ENCODE measurements at places on chromosomes 2 and 18.

GRCh38 chr2:128306081-128306930 is 12.4 kb downstream of the HS6ST1 start:
- no peak for DNase-seq

- no peak for DNase-seq
Observed at GRCh38 chr18:22172594-22173049, 3.2 kb downstream of the GATA6 start.

DNA sequence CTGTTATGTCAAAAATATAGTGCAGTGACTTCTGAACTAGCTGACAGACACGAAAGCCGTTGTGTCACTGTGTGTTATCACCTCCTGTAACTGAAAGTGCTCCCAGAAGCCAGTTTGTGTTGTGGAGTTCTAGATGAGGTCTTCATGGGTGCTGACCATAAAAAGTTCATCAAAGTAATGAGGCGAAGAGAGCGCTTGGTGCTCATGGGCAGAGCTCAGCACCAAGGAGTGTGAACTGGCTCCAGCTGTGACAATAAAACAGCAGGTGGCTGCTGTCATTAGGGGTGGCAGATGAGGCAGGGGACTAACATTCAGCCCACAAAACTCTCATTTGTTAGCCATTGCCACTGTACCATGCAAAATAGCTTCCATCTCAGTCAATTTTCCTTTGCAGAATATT is 151.1 kb downstream of the ZNF407 start:
- DNase-seq = no peak

- DNase-seq = no peak
Observed at GRCh38 chr2:147998203-147998602, 22.3 kb downstream of the ORC4 start.

GRCh38 chr2:116732322-116732721 is 1082.2 kb upstream of the DDX18 start:
- no peak for DNase-seq

GRCh38 chr2:155770516-155770915 is 562.0 kb downstream of the NR4A2 start:
- DNase-seq = no peak

- no peak for DNase-seq
Observed at GRCh38 chr2:138035608-138036217, 71.4 kb downstream of the HNMT start.

- no peak for DNase-seq
Observed at GRCh38 chr2:99824758-99825157, 317.6 kb downstream of the AFF3 start.

DNA sequence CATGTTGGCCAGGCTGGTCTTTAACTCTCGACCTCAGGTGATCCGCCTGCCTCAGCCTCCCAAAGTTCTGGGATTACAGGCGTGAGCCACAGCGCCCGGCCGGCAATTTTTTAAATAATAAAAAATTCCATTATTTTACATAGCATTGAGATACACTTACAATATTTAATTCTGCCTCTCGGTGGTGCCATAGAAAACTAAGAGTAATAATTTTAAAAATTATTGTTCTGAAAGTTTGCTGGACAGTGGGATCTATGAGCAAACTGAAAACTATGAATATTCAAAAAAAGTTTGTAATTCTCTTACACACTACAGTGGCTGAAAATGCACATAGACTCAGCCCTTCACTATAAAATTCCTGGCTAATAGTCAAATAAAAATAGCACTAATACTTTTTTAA is 90.9 kb upstream of the STON1 start:
- no peak for DNase-seq

GRCh38 chr2:120354467-120354866 is 8.5 kb downstream of the INHBB start:
- DNase-seq = no peak

DNA sequence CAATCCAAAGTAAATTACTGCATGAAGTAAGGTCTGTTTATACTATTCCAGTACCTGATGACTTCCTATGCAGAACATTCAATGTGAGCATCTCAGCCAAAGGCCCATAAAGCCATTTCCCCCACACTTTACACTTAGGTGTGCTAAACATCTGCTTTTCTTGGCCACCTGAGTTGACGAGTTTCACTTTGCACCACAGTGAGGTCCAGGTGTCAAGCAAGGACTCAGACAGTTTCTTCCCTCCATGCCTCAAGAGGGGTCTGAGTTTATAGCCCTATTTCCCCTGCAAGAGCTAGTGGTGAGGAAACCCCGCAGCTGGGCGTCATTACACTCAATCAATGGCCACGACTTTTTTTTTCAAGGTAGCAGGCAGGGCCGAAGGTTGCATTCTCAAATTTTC is 107.7 kb downstream of the MREG start:
- DNase-seq = no peak

DNA sequence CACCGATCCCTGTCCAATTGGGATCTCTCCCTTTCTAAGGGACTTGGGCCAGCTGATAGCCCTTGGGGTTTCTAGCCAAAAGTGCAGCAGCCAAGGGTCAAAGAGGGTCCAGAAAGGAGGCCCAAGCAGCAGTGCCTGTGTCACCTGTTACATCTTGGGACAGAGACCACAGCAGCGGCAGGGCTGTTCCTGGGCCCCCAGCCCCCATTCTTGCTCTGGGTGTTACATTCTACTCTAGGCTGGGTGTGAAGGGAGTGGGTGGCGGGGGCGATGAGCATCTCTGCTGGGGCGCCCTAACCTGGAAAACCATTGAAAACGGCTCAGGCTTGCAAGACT is 1.2 kb downstream of the PAX3 start:
- DNase-seq = no peak

DNA sequence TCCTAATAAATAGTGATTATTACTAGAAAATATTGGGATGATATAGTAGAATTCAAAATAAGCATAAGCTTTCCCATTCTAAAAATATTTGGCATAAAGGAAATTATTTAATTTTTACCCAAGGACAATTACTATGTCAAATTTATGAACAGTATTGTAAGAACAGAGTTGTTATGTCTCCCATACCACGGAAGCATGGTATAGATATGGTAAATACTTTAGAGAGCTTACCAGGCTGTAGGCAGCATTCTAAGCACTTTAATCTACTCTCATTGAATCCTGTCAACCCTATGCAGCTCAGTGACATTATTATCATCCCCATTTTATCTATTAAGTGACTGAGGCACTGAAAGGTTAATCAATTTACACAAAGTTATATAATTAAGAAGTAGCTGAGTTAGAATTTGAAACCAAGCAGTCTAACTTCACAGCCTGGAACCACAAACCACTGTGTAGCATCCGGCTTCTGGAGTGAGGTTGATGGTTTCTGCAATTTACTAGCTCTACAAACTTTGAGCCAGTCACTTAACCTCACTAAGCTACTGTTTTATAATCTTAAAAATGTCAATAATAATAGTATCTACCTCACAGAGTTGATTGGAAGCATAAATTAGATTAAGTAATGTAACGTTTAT is 323.7 kb downstream of the ARHGAP15 start:
- peak; percentile 64 for DNase-seq

DNA sequence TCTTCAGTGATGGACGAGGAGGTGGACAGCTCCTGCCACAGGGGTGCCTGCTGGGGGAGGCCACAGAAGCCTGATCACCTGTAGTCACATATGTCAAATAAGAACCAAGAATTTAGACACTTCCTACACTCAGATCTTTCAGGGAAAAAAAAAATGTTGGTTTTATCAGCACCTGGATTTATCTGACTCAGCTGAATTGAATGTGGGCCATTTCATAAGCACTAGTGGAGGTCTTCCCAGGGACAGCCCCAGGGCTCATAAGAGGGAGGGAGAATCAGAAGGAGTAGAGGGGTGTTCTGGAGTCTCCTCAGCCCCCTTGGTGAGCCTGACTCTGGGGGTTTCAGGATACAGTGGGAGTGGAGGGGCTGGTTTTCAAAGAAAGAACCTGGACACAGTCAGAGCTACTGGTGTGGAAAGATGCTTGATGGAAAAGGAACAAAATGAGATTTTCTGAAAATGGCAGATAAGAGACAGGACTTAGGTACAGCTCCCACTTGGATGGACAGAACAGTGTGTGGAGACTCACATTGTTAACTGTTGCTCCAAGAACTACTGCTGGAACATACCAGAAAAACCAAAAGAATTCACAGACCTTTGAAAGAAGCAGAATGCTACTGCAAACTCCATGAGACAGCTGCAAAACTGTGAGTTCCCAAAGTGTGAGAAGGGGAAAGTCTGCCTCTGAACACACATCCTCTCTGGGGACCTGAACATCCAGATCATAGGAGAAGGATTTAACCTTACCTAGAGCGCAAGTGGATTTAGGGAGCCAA is 45.4 kb downstream of the LCT start:
- no peak for DNase-seq

GRCh38 chr18:62876111-62876510 is 160.8 kb downstream of the PHLPP1 start:
- no peak for DNase-seq

GRCh38 chr2:20524412-20525040 is 77.7 kb downstream of the RHOB start:
- DNase-seq = no peak

GRCh38 chr2:168916331-168916675 is 15.2 kb downstream of the G6PC2 start:
- DNase-seq = no peak

GRCh38 chr2:60794271-60794863 is 38.3 kb downstream of the PAPOLG start:
- peak; percentile 52 for DNase-seq

DNA sequence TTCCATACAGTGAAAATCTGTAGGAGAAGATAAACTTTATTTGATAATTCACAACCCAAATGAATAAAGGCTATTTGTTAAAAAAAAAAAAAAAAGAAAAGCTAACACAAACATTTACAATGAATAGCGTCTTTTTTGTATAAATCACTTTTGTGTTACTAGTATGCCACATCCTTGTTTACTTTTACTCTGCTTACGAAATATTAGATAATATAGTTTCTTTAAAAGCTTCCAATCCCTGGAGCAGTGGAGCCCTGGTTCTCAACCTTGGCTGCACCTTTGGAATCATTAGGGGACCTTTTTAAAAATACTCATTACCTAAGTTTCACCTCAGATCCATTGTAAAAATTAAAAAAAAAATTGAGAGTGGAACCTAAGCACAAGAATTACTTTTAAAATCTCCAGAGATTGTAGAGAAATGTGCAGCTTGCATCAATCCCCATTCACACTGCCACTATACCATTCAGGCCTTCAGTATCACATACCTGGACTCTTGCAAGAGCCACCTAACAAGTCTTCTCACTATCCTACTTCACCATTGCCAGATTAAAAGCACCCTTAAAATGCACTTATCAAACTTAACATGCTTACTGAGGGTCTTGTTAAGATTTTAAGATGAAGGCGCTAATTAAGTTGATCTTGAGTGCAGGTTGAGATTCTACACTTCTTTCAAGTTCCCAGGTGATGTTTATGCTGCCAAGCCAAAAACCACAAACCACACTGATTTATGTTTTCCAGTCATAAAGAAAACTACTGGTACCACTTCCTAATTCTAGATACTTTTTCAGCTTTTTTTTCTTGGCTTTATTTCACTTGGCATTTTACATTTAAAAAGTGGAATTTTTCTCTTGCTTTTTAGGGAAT is 59.7 kb upstream of the ZC3H15 start:
- no peak for DNase-seq

- DNase-seq = no peak
Observed at GRCh38 chr2:37568565-37568964, 102.9 kb downstream of the CDC42EP3 start.

DNA sequence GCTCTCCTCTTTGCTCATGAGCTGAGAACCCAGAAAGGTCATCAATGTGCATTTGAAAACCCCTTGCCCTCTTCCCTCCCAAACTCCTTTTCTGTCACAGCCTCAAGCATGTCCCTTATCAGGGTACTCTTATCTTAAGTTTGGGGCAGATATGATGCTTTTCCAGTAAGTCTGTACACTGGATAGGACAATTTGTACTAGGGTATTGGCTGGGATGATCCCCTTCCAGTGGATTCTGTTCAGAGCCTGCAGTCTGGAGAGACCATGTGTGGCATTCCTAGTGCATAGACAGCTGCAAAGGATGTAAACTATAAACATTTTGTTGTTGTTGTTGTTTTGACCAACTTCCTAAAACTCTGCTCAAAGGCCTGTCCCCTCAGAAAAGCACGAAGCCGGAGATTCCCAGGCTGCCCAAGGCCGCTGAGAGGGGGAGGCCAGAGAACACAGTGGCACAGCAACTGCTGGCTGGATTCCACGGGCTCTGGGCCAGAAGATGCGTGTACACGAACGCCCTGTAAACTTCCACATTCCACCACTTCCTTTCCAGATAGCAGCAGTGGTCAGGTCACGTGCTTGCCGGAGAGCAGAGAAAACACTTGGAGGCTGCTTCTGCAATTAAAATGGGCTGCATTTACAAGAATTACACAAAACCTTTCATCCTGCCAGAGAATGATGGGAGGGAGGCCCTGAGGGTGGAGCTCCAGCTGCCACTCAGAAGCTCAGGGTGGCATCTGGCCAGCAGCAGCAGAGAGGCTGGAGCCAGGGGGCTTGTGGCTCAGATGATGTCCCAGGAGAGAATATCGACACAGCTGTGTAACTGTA is 42.1 kb downstream of the BMP10 start:
- peak; percentile 82 for DNase-seq

- DNase-seq = no peak
Observed at GRCh38 chr2:4507661-4508060, 804.3 kb downstream of the DCDC2C start.

GRCh38 chr2:11624893-11625292 is 45.1 kb downstream of the NTSR2 start:
- DNase-seq = no peak

GRCh38 chr2:201642579-201643215 is 606 bp downstream of the TMEM237 start:
- peak; percentile 76 for DNase-seq

GRCh38 chr2:128776461-128777195 is 458.0 kb upstream of the HS6ST1 start:
- DNase-seq = no peak

DNA sequence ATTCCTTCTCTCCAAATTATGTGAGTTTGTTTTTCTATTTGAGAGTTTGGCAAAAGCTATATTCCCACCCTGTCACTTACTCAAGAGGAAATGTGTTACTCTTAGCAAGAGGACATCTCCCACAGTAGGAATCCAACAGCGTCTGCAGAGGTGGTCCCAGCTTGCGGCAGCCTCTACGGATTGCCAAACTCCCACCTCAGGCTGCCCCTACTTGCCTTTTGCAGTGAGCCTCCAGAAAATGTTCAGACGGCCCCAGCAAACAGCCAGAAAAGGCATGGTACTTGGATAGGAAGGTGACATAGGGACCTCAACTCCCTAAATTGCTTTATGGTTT is 158.4 kb downstream of the SUCLG1 start:
- no peak for DNase-seq

- DNase-seq = peak; percentile 53
Observed at GRCh38 chr18:3596637-3597384, 146.8 kb downstream of the TGIF1 start.

GRCh38 chr18:52312346-52312745 is 27.7 kb upstream of the DCC start:
- DNase-seq = no peak

DNA sequence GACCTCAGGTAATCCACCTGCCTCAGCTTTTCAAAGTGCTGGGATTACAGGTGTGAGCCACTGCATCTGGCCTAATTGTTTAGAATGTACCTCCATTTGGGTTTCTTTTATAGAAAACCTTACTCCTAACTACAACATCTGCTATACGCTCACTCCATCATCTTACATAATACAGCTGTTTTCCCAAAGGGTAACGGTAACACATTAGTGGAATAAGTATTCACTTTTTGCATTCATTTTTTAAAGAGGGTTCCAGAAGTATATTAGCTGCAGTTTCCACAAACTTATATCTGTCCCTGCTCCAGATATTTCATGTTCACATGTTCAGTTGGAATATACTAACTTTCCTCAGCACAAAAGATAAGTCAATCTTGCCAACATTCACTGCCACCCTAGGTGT is 640.1 kb upstream of the FSHR start:
- DNase-seq = no peak

GRCh38 chr2:147172493-147173188 is 672.2 kb upstream of the ACVR2A start:
- DNase-seq = no peak
